ENCODE measurements at places on chromosomes 1 and 21.

GRCh38 chr1:182781841-182782586 is 7.6 kb upstream of the NPL start:
- peak; percentile 79 for DNase-seq

- DNase-seq, result no peak
Measured at GRCh38 chr1:13836136-13836535, 136.1 kb downstream of the PRDM2 start.

DNA sequence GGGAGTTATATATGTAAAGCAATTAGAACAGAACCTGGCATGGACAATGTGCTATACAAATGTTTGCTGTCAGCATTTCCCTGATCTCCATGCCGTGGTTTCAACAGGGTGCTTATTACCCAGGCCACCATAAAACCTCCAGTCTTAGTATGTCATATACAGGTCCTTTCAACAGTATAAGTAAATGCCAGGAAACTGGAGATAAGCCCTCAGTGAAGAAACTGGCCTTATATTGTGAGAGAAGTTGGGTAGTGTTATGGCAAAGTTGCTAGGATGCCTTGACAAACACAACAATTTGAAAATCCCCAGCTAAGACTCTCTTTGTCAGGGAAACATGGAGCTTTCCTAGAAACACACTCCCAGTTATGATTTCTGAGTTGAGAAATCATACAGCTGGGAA is 850.2 kb upstream of the ADAMTS5 start:
- no peak for DNase-seq

DNA sequence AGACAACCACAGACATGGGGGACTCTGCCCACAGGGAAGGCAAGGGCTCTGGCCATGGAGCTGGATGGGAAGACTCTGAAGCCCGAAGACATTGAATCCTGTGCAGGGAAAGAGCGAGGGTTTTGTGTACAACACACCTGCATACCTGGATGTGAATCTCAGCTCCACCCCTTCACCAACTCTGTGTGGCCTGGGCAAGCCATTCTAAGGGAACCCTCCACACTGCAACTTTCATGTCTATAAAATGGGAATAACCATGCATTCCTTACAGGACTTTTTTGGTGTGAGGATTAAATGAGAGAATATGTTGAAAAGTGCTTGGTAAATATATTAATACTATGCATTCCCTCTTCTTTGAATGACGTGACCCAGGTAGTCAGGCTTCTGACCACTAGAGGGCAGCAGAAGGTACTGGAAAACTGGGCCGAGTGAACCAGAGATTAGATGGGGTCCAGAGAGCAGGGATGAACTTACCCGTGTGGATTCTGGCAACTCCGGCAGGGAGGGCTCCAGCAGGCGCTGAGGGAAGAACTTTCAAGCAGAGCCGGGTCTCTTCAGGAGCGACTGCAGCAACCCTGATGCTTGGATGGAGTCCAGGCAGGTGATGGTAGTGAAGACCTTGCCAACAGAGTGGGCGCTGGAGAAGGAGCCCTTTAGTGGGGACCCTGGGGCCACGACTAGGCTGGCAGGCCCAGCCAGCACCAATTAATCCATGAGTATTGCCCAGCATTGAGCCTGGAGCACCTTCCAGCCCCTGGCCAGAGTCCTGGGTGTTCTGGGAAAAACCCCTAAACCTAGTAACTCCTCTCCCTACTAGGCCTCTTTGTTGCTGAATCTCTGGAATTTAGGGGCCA is 834 bp upstream of the ELF3 start:
- peak; percentile 67 for DNase-seq

DNA sequence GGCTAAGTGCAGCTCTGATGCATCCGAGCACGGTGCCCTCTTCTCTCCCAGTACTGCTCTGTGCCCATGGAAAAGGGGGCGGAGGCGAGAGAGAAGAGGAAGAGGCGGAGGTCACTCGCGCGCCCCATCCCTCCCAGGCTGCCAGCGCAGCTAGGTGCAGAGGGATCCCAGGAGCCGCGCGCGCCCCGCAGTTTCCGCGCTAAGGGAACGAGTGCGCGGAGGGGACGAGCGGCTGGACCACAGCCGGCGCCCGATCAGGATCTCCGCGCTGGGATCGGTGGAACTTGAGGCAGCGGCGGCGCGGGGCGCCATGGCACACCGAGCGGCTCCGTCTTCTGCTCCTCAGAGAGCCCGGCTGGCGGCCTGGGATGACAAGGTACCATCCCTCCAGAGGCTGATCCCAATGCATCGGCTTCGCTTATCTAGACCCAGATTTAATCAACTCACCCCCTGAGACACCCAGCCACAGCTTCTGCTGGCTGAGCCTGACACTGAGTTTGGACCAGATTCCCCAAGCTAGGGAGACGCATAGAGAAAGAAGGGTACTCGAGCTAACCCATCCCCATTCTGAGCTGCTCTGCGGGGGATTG is at the start of gene PTGFR:
Gene PTGFR, plus strand, starts transcription at position 114 of the 590 bp plus-strand sequence. CDS start 1,770 bp downstream, outside the sequence.
- no peak for DNase-seq

GRCh38 chr21:14734191-14734590 is 188.1 kb upstream of the SAMSN1 start:
- DNase-seq, result no peak

DNA sequence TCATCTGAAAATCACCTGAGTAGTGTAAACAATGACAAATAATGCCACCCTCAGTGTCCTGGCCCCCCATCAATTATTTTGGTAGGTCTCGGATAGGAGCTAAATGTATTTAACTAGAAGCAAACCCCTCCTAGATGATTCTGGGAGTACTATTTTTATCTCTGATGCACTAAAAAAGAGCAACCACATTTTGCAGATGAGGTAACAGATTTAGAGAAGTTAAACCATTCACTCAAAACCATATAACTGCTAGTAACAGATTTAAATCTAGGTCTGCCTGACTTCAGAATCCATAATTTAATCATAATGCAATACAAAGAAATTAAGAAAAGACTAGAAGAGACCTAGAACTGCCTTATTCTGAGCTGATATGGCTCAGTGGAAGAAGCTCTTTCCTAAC is 17.3 kb upstream of the PTCH2 start:
- DNase-seq, result no peak

DNA sequence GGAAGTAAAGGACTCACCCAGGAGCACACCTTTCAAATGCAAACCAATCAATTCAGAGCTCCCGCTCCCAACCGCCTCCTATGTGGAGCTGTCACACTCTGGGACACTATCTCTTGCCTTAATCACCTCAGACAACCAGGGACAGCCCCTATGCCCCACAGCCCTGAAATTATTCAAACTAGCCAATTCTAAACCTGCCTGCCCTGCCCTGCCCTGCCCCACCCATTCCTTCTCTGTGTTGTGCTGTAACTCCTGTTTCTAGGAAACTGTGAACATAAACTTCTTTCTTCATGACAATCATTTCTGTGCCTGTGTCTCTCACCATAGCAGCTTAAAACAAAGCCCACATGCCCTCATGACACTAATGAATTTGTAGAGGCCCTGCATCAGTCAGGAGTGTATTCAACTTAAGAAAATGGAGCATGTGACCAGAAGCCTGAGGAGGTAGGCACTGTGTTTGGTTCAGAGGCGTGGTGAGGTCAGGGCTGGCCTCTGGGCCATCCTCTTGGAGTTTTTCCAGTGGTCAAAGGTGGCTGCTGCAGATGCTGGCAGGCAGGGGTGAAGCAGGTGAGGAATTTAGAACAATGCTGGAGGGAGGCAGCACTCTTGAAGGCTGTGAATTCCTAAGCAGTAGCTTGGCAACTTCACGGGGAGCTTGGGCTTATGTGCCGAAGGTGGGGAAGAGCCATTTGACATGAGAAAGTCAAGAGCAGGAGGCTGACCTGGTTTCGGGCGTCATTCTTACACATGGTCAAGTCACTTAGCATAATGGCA is 74.5 kb downstream of the RHOU start:
- DNase-seq, result no peak

GRCh38 chr1:173415490-173415889 is 61.6 kb upstream of the PRDX6 start:
- no peak for DNase-seq

DNA sequence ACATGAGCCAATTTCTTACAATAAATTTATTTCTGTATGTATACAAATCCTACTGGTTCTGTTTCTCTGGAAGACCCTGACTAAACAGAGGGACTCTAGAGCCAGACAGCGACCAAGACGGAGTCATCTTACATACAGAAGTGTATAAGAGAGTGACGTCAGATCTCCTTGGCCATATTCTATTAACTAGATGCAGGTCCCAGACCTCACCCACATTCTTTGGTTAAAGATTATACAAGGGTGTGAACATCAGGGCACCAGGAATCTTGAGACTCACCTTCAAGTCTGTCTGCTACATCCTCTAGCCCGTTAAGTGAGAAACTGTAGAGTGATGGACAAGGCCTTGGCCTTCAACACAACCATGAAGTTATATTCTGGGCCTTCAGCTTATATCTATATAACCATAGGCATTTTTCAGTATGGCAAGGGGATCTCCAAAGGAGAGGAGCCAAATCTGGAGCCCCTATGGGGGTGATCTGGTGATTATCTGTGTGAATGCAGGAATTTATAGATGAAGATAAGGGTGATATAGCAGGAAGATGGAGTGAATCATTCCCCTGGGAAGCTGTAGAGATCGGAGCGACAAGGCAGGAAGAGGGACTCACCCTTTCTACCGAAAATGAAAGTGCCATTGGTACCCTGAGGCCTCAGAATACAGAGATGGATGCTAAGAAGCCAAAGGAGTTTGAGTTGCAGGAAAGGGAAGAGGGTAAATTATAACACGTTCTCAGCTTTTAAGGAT is 83.9 kb downstream of the ADAMTS1 start:
- no peak for DNase-seq

DNA sequence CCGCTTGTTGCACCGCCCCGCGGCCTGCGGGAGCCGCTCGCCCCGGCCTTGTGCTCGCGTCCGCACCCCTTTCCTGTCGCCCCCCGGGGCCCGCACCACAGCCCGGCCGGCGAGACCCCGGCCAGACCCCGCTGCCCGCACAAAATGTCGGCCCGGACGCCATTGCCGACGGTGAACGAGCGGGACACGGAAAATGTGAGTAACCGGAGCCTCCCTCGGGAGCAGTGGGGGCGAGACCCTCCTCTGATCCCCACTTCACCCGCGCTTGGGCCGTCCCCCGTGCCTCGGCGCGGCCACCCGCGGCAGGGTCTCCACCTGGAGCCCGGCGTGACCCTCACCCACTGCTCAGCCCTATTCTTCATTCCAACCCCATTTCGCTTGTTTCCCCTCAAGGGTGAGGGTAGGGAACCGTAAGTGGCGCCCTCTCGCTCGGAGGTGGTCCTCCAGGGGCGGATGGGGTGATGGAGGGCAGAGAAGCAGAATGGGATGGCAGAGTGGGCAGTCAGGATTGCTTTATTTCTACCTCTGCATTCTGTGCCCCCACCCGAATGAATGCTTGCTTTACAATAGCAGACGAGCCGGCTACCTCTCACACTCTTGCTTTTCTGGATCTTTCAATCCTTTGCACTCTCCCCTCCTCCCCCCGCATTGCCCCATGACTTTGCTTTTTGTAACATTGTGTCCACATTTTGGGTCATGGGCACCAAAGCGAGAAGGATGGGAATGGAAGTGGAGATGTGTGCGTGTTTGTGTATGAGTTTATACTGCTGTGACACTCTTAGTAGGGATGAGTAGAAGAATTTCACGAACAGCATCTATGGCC is 954 bp downstream of the MARK1 start:
- DNase-seq, result no peak

DNA sequence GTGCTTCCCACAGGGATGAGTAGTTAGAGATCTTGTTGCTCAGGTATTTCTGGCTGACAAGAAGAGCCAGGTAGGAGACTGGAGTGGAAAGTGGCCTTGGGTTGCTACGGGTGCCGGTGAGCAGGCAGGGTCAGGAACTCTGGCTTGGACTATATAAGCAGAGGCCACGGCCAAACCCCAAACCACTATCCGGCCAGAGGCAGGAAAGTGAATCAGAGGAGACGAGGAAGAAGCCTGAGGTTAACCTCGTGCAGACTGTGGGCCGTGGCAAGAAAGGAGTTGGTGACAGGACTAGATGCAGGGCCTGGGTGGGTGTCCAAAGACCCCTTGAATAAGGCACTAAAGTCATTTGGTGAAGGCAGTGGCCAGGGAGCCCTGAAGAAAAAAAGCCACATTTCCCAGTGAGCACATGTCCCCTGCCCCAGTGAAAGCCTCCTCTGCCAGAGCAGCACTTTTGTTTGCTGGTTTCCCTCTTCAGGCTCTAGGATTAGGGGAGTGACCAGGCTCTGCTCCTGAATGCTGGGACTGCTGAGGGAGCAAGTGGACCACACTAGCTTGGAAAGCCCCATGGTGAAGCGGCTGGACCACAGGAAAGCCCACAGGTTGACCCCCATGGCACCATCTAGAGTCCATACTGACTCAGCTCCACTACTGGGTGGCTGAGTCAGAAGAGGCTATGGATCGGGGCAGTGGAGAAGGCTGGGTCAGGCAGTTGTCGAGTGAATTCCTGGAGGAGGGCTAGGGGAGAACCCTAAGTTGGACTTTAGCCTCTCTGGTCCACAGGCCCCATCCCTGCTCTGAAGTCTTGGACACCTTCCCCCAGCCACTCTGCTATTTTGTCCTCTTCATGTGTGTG is 23.4 kb downstream of the CSF1 start:
- DNase-seq, result no peak

GRCh38 chr1:6898974-6899539 is 113.8 kb downstream of the CAMTA1 start:
- DNase-seq, result no peak

DNA sequence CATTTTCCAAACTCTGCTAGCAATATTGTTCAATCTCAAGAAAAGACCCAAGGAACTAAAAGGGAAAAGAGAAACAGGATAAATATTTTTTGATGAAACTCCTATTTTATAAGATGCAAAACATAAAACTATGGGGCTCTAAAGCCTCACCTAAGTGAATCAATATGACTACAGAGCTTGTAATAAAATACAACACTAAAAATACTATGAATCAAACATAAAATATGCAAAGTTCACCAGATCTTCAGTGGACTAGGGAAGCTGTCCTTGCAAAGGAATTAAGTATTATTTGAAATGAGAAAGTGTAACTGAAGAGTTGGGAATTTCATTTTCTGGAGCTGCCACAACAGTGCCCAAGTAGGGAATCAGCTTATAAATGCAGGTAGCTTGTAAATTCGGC is 124.5 kb downstream of the CRB1 start:
- DNase-seq, result no peak

- no peak for DNase-seq
Measured at GRCh38 chr1:65514041-65514440, 93.6 kb downstream of the LEPR start.

- no peak for DNase-seq
Measured at GRCh38 chr1:242641461-242641860, 117.0 kb upstream of the PLD5 start.

DNA sequence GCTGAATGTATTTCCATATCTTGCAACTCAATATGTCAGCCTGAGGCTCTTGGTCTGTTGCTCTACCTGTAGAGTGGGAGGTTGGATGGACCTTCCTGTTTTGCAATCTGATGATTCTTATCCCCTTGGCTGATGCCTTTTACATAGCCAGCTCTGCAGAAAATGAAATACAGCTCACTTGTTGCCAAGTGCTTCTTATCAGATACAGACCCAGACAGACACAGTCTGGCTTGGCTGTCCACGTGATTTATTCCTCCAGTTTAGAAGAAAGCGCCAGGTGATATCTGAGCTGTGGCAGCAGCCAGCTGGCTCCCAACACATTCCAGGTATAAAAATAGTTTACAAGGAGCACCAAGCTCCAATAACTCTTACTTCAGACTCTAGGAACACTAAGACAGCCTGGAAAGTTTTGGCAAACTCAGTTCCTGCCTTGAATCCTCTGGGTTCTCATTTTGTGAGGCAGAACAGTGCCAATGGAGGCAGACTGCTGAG is 479.2 kb upstream of the USP24 start:
- DNase-seq, result no peak
